ENCODE measurements at places on chromosomes 3 and 15.

- no peak for DNase-seq
These were observed 34.7 kb downstream of the GBE1 start for GRCh38 chr3:81726735-81727134.

DNA sequence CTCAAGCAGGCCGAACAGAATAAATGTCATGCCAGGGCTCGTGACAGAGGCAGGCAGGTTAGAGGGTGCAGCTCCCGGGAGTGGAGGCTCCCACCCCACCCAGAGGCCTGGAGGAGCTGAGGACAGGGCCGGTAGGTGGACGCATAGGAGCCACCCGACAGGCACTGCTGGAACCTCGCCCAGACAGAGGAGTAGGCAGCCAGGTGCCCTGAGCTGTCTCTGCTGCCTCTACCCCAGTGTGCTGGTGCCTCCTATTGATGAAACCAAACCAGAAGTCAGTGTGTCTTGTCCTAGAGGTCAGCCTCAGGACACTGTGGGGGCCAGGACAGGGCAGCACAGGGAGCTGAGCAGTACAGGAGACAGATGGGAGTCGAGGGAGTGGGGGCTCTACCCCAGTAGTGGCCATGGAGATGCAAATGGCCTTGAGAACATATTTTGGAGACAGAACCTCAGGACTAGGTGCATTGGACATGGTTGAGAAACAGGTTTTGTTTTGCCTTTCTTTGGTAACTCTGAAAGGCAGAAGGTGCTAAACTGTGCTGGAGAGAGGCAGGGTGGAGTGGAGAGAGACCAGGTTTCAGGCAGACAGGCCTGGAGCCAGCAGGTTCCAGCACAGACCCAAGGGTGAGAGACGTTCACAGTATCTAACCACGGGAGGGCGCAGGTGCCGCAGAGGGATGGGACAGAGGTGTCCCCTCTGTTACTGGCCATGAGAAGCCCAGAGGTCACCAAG is 15.4 kb upstream of the KLF15 start:
- DNase-seq = no peak

DNA sequence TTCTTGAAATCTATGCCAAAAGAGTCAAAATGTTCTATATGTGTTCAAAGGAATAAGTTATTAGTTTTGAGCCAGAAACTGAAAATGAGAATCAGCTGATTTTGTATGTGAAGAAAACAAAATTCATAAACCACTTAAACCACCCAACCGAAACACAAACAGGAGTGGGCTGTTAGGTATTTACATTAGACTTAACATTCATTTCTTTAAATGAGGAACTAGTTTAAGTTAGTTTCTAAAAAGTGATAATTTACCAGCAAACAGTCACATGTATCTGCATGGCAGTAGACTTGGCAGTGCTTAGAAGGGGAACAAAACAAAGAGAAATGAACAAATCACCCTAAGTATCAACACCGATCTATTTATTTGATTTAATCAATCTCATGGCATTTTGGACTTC is 128.0 kb downstream of the GMNC start:
- no peak for DNase-seq

GRCh38 chr3:134253475-134254226 is 3.0 kb upstream of the RYK start:
- DNase-seq = no peak

DNA sequence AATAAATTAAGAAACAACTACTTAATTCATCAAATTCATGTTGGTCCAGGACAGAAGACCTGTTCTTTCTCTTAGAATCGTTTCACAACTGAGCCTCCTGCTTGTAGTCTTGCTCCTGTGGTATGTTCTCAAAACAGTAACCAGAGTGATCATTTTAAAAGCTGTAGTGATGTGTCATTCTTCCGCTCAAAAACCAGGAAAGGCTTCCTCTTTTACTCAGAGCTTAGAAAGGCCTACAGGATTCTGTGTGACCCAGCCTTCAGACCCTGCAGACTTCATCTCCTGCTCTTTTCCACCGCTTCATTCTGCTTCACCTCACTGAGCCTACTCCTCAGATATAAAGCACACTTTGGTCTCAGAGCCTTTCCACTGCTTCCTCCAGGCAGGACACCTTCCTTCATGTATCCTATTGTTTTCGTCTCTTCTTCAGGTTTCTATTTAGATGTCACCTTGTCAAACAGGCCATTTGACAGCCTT is 22.7 kb downstream of the ST6GAL1 start:
- DNase-seq = no peak

DNA sequence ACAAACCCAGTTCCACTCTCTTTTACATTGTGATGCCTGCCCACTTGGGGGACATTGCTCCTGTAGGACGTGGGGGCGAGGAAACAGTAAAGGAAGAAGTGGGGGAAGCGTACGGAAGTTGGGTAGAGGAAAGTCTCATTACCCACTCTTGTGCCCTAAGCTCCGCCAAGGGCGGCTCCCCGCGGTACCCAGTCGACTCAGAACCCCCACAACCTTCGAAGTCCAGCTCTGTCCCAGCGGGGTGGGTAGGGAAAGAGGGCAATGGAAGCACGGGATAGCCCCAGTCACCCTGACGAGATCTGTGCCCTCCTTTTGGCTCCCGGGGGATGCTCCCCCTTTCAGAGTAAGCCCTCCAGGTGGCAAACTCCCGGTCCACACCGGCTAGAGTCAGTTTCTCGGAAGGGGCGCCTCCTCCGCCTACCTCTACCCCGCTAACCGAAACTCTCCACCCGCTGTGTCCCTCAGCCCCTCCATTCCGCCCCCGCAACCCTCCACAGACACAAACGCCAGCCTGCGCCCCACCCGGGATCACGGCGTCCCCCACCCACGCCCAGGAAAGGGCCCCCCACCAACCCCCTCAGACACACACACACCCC is 527 bp downstream of the CSNK1G1 start:
- peak; percentile 8 for DNase-seq

DNA sequence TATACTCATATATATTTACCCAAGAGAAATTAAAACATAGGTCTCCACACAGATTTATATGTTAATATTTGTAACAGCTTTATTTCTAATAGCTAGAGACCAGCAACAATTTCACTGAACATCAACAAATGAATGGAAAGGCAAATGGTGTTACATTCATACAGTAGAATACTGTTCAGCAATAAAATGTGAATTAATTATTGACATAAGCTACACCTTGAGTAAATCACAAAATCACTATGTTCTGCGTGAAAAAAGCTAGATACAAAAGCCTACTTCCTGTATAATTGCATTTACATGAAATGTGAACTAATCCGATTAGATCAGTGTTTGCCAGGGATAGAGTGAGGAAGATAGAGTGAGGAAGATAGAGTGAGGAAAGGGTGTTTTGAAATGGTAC is 945.7 kb downstream of the SQOR start:
- DNase-seq = no peak

GRCh38 chr15:88949734-88950400 is 36.7 kb upstream of the MFGE8 start:
- no peak for DNase-seq

DNA sequence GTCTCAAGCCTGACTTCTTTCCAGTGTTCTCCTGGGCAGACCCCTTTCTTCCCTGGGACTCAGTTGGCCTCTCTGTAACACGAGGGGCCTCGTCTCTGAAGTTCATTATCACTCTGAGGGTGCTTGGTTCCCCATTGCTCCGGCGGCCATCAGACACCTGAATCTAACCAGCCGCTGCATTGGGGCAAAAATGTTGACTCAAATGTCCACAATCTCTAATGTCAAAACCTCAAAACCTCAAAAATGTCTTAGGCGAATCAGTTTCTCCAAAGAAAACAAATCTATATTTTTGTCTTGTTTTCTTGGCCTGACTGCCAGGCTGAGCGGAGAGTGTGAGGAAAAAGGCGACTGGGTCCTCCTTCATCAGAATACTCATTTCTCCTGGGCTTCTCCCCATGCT is 220.7 kb downstream of the VPS13C start:
- no peak for DNase-seq

GRCh38 chr3:48970586-48970985 is 19.5 kb upstream of the P4HTM start:
- no peak for DNase-seq

- no peak for DNase-seq
These were observed 189.2 kb downstream of the TP63 start for GRCh38 chr3:189820365-189820720.
